ENCODE measurements at places on chromosomes 6 and 20.

DNA sequence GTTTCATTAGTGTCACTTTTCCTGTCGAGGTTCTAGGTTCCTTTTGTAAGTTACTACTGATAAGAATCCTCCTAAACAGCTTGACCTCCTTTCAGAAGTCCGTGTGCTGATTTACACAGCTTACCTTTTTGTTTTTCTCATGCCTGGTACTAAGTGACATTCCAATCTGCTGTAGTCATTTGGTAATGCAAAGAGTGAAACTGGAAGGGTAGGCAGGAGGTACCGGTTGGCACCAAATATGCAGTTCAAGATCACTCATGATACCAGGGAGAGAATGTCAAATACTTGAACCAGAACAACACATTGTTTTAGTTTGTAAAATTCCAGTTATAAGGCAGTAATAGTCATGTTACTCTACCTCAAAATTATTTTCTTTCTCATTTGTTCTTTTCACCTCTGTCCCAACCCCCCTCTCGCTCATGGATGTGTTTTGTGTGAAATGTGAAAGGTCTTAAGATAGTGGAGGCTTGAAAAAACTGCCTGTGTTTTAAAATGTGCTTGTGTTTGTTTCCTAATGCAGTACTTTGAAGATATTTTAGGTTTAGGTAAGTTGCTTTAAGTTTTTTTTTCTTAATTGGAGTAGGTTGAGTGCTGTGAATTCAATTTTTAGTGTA, 23.2 kb downstream of the AFDN start:
- no peak for DNase-seq

DNA sequence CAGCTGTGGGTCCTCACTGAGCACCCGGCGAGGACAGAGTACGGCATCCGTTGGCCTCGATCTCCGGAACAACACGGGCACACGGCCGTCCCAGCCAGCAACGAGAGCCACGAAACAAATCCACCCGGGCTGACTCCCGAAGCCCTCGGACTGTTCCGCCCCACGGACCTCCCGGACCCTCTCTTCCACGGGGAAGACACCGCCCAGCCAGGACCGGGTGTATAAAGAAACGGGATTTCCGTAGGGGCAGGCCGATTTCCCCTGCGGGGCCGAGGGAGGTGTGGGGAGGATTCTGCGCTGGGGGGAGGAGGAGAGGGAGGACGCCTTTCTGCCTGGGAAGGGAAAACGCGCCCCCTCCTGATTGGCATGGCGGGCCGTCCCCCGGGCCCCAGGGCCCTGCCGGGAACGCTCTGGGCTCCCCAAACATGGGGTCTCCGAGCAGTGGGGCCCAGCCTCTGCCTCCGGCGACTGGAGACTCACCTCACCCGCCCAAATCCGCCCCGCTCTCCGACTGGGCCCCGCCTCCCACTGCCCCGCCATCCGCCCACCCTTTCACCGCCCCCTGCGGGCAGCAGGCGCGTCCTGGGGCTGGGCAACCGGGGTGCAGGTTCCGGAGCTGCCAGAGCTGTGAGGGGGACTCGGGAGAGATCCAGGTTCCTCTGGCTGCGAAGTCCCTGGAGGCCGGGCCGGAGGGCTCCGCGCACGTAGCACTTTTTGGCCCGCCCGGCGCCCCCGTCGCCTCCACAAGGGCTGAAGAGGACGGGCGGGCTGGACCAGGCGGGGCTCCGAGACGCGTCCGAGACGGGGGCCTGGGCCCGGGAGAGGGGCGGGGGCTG, 679 bp upstream of the PPDPF start:
- DNase-seq, result peak; percentile 51

DNA sequence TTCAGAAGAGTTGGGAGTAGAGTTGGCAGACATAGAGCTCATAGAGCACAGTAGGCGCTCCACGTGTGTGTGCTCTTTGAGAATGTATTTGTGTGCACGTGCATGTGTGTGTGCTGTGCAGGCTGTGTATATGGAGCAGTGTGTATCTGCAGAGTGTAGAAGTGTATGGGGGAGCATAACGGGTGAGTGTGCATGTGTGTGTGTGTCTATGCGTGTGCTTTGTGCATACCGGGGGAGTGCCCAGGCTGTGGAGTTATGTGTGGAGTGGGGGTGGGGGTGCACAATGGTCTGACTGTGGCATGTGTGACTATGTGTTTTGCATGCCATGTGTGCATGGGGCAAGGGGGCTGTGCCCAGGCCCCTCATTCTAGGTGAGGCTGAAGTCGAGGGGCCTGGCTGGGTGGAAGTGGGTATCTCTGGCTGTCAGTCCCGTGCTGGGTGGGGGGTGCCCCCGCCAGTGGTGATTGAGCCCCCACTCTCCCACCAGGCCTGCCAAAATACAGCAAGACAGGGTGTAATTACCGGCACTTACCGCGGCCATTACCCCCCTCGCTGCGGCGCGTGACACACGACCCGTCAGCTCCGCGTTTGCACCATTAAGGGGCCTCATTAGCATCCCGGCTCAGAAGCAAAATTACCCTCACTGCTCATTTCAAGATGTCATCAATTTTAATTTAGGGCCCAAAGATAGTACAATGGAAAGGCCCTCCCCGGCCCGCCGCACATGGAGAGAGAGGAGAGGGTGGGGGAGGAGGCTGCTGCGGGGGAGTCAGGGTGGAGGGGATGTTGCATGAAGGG, 39.1 kb downstream of the MDFI start:
- DNase-seq, result no peak

DNA sequence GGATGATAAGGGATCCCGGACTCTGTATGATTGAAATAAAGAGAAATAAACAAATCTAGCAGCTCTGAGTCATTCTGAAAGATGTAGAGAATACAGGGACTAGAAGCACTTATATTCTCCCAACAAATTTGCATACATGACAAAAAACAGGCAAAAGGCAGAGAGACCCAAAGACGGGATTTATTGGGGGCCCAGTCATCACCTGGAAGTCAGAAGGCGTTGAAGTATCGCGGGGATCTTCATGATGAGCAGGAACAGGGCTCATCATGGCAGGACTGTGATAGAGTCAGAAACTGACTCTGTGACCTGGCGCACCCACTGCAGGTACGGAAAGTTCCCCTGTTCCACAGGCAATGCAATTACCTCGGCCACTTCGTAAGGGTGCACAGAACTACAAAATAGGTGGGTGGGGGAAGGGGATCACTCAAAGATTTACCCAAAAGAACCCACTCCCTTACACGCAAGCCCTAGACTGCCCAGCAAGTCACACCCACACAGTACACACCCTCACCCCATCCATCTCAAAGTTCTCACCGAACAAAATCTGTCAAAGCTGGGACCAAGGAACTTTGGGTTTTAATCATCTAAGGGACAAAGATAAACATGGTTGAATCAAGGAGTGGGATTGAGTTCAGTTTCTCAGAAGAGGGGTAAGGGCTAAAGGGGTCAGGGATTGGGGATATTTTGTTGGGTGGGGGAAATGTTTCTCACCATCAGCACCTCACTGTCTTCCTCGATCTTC, 1.4 kb downstream of the CUTA start:
- DNase-seq, result peak; percentile 60

DNA sequence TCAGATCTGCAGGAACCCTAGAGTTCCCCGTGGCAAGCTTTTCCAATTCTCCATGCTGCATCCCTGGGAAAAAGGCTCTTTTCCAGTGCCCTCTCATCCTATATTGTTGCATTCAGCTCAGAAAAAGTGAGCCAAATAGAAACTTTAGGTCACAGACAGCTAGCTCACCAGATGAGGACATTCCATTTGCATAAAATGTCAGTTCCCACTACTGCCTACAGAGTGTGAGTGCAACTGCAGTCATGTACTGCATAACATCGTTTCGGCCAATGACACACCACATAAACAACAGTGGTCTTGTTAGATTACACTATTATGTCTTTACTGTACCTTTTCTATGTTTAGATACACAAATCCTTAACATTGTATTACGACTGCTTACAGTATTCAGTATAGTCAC, 8.6 kb downstream of the HS3ST5 start:
- no peak for DNase-seq

- no peak for DNase-seq
Measured at GRCh38 chr20:64206614-64207013, 42.4 kb downstream of the MYT1 start.

DNA sequence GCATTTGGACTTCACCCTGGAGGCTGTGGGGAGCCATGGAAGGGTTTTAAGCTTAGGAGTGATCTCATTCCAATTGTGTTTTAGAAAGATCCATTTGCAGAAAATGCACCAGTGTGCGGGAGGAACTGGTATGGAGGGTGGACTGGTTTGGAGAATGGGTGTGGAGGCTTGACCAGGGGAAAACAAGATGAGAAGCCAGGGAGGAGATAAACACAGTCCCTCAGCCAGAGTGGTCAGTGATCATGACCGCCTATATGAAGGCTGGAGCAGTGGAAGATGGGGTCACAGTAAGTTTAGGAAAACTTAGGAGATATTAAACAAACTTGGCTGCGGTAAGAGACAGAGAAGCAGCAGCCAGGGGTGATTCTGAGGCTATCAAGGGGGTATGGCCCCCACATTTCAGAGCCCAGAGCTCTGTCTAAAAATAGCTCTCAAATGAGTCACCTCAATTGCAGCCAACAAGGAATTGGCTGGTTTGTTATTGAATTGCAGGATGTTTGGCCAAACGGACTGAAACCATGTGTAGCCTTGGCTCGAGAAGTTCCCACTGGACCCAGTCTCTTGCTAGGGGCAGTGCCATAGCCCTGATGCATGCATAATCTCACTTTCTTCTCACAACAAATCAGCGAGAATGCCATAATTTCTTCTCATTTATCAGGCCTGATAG, 159.9 kb upstream of the TOP1 start:
- DNase-seq, result no peak

DNA sequence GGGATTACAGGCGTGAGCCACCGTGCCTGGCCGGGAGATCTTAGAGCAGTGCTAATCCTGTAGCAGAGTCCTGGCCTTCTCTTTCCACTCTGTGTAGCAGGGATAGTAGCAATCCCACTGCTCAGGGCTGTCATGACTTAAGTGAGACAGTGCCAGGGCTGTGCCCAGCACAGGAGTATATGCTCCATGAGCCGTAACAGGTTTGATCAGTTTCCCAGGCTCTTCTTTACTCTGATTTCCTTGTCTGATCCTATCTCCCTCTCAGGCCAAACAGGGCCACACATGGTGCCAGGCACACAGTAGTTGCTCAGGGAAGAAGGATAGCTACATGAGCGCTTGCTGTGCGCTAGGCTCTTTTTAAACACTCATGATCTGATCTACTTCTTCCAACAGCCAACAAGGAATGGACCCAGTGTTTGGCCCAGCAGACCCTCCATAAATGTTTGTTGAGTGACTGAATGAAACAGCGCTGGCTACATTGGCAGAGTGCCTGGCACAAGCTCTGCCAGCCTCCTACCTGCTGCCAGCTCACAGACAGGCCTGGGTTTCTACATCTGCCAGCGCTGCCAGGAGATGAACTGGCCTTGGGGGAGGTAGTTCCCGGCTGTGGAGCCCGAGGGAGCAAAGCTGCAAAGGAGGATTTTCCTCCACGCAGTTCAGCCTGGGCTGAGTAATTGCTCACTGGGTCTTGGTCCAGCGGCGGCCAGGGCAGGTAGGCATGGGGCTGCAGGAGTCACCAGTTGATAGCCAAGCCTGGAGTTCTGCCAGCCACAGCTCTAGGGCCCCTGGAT, 36.9 kb downstream of the SNAI1 start:
- no peak for DNase-seq

DNA sequence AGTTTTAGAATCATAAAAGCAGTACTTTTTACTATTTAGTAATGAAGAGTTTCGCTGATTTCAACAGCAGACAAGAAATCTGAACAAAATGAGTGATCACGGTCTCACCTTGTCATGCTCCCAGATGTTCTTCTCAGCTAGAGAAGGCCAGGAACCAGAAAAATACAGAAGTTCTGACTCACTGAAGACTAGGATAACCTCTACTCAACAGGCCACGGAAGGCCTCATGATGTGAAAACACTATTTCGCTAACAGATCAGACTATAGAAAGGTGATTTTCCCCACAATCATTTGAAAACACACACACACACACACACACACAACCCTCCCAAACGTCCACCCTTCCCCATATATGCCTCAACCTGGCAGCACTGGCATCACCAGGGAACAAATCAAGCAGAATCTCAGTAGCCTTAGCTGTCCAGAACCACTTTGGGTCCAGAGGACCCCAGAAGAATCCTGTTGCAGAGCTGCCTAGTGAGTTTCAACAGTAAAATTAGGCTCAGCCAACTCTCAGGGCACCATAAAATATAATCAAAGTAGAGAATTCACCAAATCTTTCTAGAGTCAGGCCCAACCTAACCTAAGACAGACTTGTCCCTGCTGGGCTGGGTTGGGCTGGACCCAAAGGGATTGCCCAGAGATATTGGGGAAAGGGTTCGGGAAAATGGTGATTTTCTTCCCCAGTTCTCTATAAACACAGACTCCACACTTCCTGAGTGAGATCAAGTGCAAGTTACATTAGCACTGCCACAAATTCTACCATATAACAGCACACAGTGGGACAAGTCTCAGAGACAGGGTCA, 7.9 kb downstream of the EXOC2 start:
- DNase-seq, result peak; percentile 43

GRCh38 chr6:37495244-37495934, 4.3 kb downstream of the CCDC167 start:
- peak; percentile 54 for DNase-seq

GRCh38 chr6:32226434-32226833, 2.6 kb upstream of the NOTCH4 start:
- DNase-seq, result no peak

DNA sequence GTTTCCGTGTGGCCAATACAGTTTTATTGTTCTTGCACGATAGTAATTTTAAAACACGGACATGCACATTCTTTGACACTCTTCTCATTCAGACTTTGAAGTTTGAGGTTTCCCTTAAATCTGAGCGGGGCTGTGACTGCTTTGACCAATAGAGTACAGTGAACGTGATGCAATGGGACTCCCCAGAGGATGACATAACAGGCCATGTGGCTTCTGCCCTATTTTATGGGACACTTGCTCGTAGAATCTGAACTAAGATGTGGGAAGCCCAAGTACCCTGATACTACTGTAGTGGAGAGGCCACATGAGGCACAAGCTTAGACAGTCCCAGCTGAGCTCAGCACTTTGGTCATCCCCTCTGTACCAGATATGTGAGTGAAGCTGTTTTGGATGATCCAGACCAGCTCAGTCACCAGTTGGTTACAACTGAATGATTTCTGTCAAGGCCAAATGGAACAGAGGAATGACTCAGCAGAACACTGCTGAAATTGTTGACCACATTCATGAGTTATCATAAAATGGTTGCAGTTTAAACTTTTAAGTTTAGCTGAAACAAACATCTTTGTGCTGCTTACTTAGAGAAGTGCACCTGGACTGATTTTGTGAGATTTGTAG, 279.4 kb downstream of the RFPL4B start:
- DNase-seq, result no peak

GRCh38 chr20:58538752-58539151, 23.6 kb upstream of the APCDD1L start:
- DNase-seq, result peak; percentile 22

- DNase-seq, result no peak
Measured at GRCh38 chr6:28537065-28537464, 11.4 kb downstream of the GPX5 start.

GRCh38 chr6:4289770-4290320, 154.5 kb upstream of the ECI2 start:
- DNase-seq, result no peak
